ENCODE measurements at places on chromosomes 5 and 9. TPM values are rescaled to one million over a fixed set of nuclear protein-coding genes. Genes with fewer than 3 reads are reported as not detected.

DNA sequence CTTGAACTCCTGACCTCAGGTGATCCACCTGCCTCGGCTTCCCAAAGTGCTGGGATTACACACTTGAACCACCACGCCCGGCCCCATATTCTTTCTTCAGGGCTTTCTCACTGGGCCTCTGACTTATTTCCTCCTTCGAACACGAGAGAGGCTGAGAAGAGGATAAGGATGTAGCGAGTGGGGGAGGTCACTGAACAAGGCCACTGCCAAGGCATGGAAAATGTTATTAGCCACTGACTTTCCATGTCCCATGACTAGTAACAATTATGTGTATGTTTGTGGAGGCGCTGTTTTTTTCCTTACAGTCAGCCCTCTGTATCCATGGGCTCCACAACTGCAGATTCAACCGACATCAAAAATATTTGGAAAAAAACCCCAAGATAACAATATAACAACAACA is 12.3 kb upstream of the FCHSD1 start:
- DNase-seq, result no peak

DNA sequence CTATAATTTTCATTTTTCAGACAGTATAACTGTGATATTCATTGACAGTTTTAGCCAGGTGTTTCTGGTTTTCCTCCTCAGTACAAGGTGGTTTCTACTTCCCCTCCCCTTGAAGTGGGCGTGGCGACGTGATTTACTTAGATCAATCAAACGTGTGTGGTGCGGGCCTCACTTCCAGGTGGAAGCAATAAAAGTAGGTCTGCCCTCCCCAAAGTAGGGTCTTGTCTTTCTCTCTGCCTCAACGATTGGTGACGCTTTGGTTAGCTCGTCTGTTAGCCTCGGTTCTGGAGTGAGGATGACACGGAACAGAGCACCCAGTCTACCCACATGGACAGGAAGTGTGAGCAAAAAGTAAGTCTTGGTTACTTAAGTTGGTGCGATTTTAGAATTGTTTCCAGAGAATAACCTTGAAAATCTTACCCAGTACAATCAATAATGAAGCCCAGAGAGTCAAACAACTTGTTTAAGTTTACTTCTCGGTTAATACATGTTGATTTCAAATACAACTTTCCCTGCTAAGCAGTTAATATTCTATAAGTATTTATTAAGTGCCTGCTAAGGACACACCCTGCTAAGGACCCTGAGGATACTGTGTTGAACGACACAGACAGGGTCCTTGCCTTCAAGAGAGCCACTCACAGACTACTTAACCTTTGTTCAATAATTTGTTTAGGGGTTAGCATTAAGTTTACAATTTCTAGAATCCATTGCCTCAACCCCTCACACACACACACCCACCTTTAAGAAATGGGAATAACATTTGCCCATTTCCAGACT is 48.4 kb downstream of the COX7C start:
- peak; percentile 75 for DNase-seq

GRCh38 chr5:146862641-146863040 is 15.9 kb downstream of the PPP2R2B start:
- DNase-seq, result no peak

- DNase-seq, result no peak
Observed at GRCh38 chr5:138754699-138755057, 1.5 kb downstream of the CTNNA1 start.

GRCh38 chr5:138305797-138306196 is 25.8 kb downstream of the CDC25C start:
- DNase-seq, result no peak

The SSBP2 gene
- 20.4 TPM for total RNA-seq

The IFNB1 gene
- not detected for total RNA-seq

The F2RL2 gene
- total RNA-seq, result not detected

Measured in GM23338 (cell line).